ENCODE measurements at places on chromosomes 7 and 10.

- DNase-seq, result no peak
Measured at GRCh38 chr7:133961724-133962123, 165.4 kb upstream of the LRGUK start.

DNA sequence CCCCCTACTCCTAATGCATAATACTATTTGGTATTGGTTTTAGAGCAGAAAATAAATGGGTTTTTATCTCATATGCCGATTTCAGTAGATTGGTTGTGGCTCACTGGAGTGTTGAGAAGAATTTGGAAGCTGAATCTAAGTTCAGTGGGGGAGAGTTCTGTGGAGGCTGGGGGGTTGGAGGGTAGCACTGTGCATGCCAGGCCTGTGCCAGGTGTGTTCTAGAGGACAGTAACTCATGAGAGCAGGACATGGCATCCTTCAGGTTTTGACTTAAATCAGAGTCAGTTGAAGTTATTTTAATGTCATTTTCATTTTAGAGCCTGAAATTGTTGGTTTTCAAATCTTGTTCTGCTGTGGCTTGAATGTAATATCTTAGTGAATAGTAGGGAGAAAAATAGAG is 79.5 kb downstream of the EEPD1 start:
- DNase-seq, result no peak

GRCh38 chr7:148500978-148501377 is 89.6 kb upstream of the C7orf33 start:
- DNase-seq, result no peak

DNA sequence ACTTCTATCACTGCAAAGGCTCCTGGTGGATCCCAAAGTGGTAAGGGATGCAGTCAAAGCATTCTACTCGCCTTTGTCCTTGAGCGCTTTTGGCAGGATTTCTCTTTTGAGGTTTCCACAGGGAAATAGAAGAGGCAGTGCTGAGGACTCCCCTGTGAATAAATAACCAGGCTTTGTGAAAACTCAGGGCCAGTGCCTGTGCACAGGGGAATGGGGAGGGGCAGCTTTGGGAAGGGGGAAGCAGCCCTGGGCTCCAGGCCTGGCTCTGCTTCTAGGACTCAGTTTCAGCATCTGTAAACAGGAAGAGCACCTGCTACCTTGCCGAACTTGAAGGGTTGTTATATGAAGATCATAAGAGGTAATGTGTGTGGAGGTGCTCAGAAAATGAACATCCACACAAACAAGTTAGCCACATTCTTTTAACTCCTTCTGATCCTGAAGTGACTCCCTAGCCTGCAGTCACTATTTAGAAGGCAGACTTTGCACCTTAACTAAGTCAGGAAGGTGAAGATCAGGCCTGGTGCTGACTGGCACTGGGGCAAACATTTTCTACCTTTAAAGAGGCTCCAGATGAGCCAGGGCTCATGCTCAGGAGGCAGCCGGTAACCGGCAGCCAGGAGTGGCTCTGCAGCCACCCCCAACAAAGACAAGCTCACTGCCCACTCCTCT is 22.5 kb upstream of the MMP21 start:
- no peak for DNase-seq

GRCh38 chr7:13875496-13876074 is 113.9 kb downstream of the ETV1 start:
- peak; percentile 68 for DNase-seq

- no peak for DNase-seq
Measured at GRCh38 chr7:130393101-130393561, 12.8 kb downstream of the CPA1 start.

DNA sequence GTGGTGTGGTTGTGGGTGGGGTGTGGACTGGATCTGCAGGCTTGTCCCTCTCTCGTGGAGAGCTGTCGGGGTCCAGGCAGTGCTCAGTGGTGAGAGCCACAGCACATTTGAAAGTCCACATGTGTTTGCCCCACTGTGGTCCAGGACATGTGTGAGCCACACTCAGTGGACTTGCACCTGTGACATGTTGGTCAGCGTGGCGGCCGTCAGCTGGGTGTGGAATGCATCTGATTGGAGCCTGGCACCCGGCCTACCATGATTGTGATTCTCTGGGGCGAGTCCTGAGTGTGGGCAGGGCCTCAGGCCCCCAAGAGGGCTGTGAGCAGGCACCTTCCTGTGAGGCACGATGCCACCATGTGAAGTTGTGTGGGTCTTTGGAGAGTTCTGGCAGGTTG is 77.9 kb downstream of the DNAJB6 start:
- DNase-seq, result no peak

GRCh38 chr10:69220507-69220906 is 375 bp downstream of the HKDC1 start:
- DNase-seq, result no peak

DNA sequence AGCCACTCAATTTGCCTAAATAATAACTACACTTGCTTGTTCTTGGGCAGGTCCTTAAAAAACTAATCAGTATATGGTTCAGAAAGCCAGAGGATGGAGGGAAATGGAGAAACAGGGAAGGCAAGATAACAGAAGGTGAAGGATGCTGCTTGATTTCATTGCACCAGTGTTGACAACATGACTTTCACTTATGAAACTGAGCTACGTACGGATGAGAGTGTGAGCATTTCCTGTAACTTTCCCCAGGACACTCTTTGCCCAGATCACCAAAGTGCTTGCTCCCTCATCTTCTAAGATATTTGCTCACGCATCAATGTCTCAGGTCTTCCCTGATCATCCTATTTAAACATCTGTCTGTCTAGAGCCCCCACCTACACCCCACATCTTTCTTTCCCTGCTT is 37.4 kb downstream of the SLC35B4 start:
- no peak for DNase-seq

- no peak for DNase-seq
Measured at GRCh38 chr7:55185321-55185802, 166.5 kb downstream of the EGFR start.

DNA sequence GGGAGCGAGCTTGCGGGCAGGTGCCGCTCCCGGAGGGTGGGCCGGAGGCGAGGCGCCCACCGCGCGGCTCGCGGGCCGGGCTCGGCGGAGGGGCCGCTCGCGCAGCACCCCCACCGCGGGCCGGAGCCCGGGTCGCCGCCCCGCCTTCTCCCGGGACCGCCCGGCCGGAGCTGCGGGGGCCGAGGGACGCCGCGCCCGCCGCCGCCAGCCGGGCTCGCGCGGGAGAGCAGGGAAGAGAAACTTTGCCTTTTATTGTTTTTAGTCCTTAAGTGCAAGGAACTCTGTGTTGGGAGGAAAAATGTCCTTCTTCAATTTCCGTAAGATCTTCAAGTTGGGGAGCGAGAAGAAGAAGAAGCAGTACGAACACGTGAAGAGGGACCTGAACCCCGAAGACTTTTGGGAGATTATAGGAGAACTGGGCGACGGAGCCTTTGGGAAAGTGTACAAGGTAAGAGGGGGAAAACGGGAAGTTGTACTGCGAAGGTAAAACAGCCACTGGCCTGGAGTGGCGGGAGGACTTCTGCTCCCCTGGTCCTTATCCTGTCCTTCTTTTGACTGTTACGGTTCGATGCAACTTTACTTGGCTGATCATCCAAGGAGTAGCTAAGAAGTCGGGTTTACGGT is 620 bp downstream of the SLK start:
- DNase-seq, result peak; percentile 71

GRCh38 chr10:49610458-49611165 is 502 bp downstream of the SLC18A3 start:
- no peak for DNase-seq

- no peak for DNase-seq
Measured at GRCh38 chr10:25678666-25679065, 255.4 kb upstream of the MYO3A start.

GRCh38 chr7:121273467-121274167 is 55.2 kb upstream of the WNT16 start:
- DNase-seq, result peak; percentile 2

DNA sequence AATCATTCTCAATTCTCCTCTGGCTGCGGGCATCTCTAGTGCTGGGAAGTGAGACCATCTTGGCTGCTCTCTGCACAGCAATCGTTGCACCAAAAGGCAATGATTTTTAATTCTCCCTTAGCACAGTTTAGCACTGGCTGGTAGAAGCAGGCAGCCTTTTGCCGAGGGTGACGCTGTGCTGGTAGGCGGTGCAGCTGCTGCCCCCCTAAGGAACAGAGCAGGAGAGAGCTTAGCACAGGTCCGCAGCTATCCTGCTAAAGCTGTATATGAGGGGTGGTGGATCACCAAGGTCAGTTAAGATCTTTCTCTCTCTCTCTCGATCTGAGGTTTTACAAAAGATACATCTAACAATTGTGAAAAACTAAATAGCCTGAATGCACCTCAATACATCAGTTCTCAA is 390.1 kb downstream of the GATA3 start:
- no peak for DNase-seq

DNA sequence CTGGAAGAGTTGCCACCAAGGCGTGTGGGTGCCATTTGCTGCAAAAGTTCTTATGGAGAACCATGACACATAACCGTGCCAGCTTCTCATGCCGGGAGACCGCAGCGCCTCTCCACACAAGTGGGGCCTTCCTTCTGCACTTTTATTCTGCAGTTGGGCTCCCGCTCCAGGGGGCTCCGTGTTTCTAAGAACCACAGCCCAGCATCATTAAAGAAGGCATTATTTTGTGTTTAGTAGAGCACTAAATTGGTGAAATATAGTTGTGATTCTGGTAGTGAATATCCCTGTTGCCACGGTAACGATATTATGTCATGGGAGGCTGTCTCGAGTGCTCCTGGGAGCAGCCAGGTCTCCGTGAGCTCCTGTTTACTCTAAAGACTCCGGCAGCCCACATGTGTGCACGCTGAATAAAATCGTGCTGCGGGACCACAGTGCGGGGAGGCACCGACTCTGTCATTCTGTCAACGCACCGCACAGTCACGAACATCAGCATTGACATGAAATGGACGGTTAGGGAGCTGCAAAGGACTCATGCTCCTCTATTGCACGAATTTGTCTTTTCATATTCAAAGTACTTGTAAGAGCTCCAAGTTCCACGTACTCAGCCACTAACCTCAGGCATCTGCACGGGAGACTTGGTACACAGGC is 68.8 kb upstream of the PITRM1 start:
- no peak for DNase-seq

DNA sequence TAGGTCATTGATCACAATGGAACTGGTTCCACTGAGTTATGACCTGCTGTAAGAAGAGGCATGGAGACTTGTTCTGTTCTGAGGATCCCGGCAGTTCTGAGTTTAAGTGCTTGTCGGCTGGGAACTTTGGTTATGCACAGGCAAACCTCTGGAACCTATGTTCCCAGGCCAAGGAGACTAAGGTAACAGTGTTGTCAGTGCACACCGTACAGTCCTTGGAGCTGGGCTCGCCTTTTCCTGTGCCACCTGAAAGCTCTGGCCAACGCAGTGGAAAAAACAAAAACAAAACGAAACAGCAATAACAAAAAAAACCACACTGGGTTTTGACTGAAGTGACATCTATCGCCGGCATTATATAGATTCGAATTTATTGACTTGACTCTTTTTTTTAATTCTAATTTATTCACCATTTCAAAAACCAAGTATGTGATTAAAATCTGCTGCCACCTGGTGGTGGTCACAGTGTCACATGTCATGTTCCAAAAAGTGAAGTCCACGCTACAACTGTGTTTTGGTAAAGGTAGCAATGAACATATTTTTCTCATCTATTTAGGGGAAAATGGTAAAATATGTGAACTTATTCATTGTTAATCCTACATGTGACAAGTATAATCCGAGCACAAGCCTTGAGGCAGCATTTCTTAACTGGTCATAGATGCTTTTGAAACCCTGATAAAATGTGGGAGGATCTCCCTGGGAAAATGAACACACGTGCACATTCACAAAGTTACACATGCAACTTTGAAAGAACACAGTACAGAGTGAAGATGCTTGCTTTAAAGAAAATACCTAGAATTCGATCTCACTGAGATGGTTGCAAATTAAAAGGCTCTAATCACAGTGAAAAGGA is 113.8 kb upstream of the PPP2R2D start:
- peak; percentile 60 for DNase-seq

GRCh38 chr10:42932735-42933447 is 144.0 kb upstream of the RET start:
- DNase-seq, result no peak

DNA sequence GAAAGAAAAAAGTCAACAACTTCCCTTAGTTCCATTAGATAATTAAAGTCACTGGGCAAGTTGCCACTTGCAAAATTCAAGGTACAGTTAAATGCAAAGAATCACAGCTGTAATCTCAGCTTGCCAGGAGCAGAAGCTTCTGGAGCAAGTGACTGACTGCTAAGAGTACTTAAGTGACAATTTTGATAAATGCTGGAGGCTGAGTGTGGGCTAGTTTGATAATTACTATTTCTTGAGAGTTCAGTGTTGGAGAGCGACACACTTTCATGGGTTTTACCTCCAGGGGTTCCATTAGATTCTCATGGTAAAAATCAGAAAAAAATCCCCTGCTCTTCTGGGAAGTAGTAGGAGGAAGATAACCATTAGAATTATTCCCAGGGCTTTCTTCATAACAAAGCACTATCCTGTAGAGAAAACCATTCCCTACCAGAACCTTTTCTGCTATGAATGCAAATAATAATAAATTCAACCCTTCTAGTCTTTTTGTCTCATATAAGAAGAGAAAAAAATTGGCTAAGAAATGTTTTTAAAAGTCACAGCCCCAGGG is 486.3 kb downstream of the POM121L12 start:
- DNase-seq, result no peak

GRCh38 chr7:87170828-87171227 is 18.6 kb downstream of the DMTF1 start:
- no peak for DNase-seq

DNA sequence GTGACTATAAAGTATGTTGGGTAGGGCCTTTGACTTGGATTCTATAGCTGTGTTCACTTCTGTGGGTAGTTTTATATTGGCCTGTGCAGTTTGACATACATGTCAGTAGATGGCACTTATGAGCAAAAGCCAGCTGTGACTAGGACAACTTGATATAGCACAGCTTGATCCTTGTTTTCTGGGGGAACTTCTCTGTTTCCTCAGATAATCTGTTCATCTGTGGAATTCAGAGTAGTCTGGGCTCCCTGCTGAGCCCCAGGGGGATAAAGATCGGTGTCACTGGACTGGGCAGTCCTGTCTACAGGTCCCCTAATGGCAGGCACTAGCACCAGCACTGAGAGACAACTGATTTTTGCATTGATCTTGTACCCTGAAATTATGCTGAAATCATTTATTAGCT is 25.4 kb downstream of the CYP2C9 start:
- peak; percentile 70 for DNase-seq

GRCh38 chr7:16293669-16294425 is 127.5 kb downstream of the CRPPA start:
- DNase-seq, result no peak

DNA sequence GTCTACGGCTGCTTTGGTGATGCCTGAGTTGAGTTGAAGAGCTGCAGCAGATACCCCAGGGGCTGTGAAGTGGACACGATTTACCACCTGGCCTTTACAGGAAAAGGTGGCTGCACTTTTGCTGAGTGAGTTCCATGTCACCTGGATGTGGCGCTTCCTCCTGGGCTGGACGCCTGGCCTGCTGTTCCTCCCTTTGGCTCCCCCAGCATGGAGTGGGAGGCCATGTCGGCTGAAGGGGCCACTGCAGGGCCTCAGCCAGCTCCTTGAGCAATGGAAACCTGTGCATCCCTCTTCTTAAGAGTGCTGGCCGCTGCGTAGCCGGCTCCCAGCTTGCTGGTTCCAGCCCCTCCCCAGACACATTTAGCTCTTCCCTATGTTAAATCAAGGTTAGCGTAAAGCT is 221.0 kb downstream of the GLRX3 start:
- no peak for DNase-seq

All from OCI-M1 (cell line).